Heart left ventricle (tissue), 16 donors: ENCODE measurements at places on chromosomes 13 and 19. TPM values are rescaled to one million over a fixed set of nuclear protein-coding genes. Genes with fewer than 3 reads are reported as not detected.

Gene CD70
- total RNA-seq: not detected

- no peak for DNase-seq
These were observed 33.3 kb downstream of the CLDN10 start for GRCh38 chr13:95585867-95586266.

GRCh38 chr13:46964789-46965527, 68.1 kb upstream of the HTR2A start:
- no peak for DNase-seq

DNA sequence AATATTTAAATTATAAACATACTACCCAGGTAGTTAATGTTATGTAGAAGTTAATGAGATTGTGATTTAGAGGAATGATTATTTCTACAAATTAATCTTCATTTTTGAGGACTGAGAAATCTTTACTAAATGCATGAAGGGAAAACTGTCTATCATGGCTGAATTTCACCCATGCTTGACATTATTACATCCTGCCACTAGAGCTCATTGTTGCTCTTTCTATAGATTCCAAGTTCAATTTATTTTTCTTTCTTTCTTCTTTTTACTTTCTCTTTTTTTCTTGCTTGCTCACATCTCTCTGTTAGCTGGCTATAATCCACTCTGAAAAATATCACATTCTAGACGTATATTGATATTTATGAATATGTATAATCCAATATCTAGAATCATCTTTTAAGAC, 505.0 kb upstream of the KLHL1 start:
- DNase-seq: no peak

Gene CDADC1
- total RNA-seq: 10.3 TPM

GRCh38 chr13:45518525-45519245, 53.9 kb downstream of the COG3 start:
- DNase-seq: no peak

- DNase-seq: peak; percentile 82
These were observed 351.7 kb upstream of the ARGLU1 start for GRCh38 chr13:106919638-106920037.
